Muscle of back (tissue), 13 donors: ENCODE measurements at places on chromosomes 6 and 20. TPM values are rescaled to one million over a fixed set of nuclear protein-coding genes. Genes with fewer than 3 reads are reported as not detected.

SYNDIG1 gene
- polyA plus RNA-seq: 3.2 TPM

LTA gene
- not detected for polyA plus RNA-seq

SLC16A10 gene
- 3.3 TPM for polyA plus RNA-seq

KCNG1 gene
- polyA plus RNA-seq: 0.57 TPM

MCCD1 gene
- polyA plus RNA-seq: not detected

TBXT gene
- 0.17 TPM for polyA plus RNA-seq

FAM184A gene
- 11.7 TPM for polyA plus RNA-seq

PHACTR1 gene
- polyA plus RNA-seq: 8.3 TPM

C6orf58 gene
- 1.1 TPM for polyA plus RNA-seq

IL20RA gene
- 34.0 TPM for polyA plus RNA-seq

RIMS4 gene
- polyA plus RNA-seq: 7.2 TPM

GSTA3 gene
- not detected for polyA plus RNA-seq

MLN gene
- not detected for polyA plus RNA-seq

LY6G5C gene
- polyA plus RNA-seq: 2.4 TPM

OR2H2 gene
- polyA plus RNA-seq: not detected

TFAP2A gene
- 0.32 TPM for polyA plus RNA-seq

CST5 gene
- polyA plus RNA-seq: not detected

STX16 gene
- polyA plus RNA-seq: 56.9 TPM
